ENCODE measurements at places on chromosomes 3 and 15.
A peak's percentile ranks its signal among the peaks of the same experiment; 100 is the strongest.

DNA sequence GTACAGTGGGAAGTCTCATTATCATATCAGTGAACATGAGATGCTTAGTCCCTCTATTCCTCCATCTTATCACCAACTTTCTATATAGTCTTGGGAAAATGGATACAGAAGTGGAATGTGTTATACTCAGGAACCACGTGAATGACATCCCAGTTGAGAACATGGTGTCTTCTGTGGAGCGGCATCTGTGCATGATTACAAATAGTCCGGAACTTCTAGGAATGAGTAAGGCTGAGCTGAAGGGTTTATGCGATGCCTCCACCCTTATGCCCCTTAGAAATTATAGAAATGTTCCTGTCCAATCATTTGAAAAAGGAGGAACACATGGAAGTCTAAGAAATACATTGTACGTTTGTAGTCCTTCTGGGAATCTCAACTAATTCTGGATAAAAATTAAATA is 64.8 kb upstream of the TMEM108 start:
- DNase-seq: no peak

DNA sequence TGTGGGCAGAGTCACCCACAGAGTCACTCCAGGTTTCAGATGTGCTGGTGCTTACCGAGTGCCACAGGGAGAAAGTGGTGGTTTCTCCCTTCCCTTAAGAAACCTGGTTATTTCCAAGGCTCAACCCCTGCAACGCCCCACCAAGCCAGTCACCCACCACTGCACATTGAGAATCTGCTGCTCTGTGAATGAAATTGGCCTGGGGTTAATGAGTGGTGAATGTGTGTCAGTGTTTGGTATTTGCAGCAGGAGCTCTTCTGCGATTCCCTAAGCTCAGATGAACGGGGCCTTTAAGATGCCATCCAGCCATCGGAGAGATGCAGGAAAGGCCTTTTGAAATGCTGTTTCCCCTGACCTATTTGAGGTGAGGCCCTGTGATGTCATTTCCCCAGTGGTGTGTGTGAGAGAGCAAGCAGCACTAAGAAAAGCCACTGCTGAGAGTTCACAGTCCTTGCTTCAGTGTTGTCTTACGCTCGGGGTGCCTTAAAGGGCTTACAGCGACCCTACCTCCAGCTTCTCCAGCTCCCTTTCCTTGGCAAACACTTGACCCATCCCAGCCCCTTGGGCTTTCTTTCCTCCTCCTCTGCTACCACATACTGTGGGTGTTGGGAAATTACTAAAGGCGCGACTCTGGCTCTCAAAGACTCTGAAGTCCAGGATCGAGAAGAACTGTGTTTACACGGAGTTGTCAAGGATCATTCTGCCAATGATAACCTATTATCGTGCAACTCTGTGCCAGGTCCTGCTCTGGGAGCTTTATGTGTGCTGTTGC is 68.9 kb downstream of the SMAD3 start:
- peak; percentile 65 for DNase-seq

DNA sequence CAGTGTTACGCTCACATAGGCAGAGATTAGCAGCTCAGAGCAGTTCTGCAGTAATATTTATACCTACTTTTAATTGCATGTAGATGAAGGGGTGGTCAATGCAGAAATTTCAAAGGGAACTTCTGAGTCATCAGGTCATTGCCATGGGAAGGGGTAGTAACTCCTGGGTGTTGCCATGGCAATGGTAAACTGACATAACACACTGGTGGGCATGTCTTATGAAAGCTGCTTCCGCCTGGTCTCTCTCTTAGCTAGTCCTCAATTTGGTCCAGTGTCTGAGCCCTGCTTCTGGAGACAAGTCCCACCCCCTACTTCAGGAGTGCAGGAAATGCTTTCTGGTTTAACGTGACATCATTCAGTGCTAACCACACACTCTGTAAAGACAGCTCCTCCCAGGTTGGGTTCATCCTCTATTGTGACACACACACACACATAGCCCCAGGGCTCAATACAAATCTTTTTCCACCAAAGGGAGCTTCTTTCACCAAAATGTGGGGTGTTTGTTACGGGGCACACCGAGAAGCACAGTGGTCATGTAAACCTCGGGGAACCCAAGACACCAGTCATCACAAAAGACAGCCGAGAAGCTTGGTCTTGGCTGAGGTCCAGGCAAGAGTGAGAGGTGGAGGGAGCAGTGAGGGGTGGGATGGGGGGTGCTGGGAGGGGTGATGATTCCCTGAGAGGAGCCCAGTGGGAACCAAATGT is 74.5 kb downstream of the TLE3 start:
- peak; percentile 57 for DNase-seq

- DNase-seq: no peak
Measured at GRCh38 chr3:132033471-132033870, 1.3 kb downstream of the CPNE4 start.

- no peak for DNase-seq
Measured at GRCh38 chr15:65630760-65631159, 9.0 kb downstream of the SLC24A1 start.

GRCh38 chr3:53490459-53490968 is 3.9 kb upstream of the CACNA1D start:
- DNase-seq: no peak

- DNase-seq: no peak
Measured at GRCh38 chr3:58342676-58343075, 10.0 kb downstream of the PXK start.

DNA sequence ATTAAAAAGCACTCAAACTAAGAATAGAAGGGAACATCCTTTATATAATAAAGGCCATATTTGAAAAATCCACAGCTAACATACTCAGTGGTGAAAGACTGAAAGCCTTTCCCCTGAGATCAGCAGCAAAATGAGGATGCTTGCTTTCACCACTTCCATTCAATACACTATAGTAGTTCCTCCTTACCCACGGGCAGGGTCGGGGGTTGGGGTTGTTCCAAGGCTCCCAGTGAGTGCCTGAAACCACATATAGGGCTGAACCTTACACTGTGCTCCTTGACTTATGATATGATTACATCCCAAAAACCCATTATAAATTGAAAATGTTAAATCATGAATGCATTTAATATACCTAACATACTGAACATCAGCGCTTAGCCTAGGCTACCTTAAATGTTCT is 37.7 kb downstream of the ALDH1L1 start:
- DNase-seq: no peak

GRCh38 chr15:51600114-51600513 is 22.5 kb downstream of the DMXL2 start:
- no peak for DNase-seq

GRCh38 chr15:100101426-100102089 is 240.2 kb downstream of the ADAMTS17 start:
- no peak for DNase-seq

- no peak for DNase-seq
Measured at GRCh38 chr15:47917881-47918280, 200.6 kb downstream of the SEMA6D start.

GRCh38 chr3:34783876-34784275 is 855.4 kb upstream of the ARPP21 start:
- DNase-seq: no peak

GRCh38 chr3:69558912-69559311 is 173.0 kb upstream of the FRMD4B start:
- no peak for DNase-seq

GRCh38 chr3:71304684-71305083 is 278.8 kb downstream of the FOXP1 start:
- no peak for DNase-seq

DNA sequence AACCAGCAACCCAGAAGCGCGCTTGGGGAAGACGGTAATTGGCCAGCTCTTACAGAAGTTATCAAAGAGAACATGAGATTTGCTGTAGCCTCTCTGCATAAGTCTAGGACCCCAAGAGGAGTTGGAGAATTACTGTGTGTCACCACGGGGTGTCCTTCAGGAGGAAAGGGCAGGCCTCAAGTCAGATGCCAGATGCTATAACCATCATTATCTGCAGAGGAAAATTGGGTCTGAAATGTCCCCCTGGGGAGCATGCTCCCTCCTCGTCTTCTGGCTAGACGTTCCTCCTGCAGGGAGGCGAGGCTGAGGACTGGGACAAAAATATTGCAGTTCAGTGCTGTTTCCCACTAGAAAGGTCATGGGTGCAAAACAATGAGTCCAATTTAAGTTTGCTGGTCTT is 380.5 kb upstream of the CFAP20DC start:
- no peak for DNase-seq

DNA sequence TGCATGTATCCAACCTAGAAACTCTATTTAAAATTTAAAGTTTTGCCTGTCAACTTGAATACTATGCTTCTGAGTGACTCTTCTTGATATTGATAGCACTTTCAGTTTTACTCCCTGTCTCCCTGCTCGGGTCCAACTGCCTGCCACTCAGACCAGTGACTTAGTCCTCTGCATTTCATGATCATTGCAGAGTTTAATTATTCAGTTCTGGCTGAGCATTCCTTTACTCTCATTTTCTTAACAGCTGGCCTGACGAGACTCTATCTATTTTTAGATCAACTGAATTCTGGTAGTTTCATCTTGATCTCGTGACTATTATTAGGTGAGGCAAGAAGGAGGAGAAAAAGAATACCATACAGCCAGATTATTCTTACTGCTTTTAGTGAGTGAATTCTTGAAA is 617.4 kb downstream of the SI start:
- DNase-seq: no peak

DNA sequence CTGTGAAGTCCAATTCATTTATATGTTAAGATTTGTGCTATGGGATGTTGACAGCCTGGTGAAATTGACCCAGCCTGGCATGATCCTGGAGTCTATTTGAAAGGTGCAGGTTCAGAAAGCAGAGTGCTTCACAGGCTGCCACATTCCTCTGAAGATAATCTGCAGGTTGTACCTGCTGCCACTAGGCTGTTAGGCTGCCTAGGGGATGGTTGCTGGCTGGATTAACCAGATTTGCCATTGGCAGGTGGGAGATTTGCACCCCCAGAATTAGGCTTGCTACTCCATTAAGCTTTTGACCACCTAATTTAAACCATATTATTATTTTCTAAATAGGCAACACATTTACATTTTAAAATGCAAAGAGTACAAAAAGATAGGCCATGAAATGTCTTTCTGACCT is 85.8 kb upstream of the RASGRP1 start:
- no peak for DNase-seq

GRCh38 chr15:35713733-35714132 is 167.8 kb upstream of the DPH6 start:
- DNase-seq: no peak

DNA sequence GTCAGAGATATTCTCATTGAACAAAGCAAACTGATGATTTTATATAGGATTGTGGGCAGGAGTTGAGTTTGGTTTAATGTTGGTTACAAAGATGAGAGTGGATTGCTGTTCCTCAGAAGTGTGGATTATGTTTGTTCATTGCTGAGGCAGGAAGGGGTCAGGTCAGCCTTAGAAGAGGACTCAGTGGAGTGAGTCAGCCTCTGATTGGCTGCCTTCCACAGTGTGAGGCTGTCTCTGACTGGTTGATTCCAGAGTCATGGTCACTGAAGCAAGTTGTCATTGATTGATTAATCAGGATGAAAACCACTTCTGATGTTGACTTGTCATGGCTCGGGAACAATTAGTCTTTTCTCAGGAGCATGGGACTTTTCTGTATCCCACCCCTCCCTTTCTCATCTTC is 36.2 kb downstream of the KBTBD12 start:
- DNase-seq: no peak

DNA sequence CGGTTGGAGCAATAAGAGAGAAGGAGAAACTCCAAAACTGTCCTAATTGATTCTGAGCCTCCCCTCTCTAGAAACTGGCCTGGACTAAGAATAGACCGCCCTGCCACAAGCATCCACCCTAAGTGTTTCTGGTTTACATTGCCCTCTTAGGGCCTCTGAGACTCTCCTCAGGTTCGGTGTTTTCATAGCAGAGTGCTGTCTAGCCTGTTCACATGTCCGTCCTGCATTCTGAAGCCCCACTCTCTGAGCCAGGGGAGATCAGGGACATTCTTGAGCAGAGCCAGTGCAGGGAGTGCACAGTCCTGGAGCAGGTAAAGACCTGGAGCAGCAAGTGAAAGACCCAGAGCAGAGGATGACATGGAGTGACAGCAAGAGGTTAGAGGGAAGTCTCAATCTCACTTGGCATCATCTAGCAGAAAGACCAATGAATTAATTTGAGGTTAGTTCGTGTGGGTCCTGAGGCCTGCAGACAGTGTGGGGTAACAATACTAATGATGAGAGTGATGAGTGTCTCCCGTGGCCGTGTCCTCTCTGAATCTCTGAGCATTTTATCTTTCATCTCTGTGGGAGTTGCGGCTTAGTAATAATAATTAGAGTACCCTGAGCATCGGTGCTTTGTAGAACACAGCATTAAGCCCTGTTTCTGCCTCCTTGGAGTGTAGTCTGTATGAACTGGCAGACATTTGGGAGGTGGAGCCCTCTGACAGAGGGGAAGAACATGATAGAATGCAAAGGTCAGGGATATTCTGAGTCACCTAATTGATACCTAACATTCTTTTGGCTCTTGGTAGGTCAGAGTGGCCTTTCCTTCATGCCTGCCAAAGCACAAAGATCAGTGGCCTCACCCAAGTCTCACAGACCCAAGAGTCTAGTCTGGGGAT is 24.6 kb downstream of the MAPKBP1 start:
- DNase-seq: no peak

GRCh38 chr3:136207489-136208115 is 11.5 kb upstream of the MSL2 start:
- no peak for DNase-seq

DNA sequence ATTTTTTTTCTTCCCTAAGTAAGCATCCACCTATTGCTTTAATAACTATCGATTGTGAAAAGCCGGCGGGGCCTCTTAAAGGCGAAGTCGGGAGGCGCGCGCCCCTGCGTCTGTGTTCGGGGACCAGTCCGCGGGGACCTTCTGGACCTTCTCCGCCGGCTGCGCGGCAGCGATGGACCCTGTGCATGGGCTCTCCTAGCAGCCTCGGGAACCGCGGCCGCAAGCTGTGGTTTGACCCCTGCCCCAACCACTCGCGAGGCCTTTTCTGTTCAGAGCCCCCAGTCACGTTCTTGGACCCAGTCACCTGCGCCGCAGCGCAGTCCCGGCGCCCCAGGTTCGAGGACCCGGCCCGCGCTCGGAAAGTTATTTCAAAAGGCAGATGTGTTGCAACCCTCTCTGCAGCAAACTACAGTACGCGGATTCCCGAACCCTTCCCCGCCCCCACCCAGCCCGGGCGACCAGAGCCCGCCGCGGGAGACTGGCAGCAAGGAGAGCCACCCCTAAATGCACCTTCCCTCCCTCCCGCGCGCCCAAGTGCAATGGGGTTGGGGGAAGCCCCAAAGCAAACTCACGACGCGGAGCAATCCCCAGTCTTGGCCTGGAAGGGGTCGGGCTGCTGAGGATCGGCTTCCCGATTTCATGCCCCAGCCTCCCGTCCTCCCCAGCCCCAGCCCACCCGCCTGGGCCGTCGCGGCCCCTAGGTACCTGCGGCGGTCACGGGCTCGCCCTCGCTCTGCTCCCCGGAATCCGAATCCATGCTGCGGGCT is 684 bp downstream of the TNFAIP8L3 start:
- no peak for DNase-seq

GRCh38 chr3:196181127-196181546 is 30.1 kb downstream of the ZDHHC19 start:
- DNase-seq: no peak

DNA sequence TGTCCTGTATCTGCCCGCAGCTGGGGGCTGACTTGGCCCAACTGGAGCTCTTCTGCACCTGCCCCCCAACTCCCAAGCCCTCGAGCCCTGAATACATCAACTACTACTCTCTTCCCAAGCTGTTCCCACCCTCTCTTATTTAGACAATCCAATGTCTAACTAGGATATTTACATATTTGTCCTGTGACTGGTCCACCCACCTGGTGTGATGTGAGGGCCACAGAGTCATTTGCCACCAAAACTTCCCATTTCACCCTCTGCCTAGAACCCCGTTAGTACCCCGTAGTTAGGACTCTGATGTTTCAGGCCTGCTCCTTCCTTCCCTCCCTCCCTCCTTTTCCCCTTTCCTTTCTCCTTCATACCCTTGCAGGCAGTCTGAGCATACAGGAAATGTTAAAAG is 6.4 kb downstream of the CPLX3 start:
- DNase-seq: no peak

- DNase-seq: no peak
Measured at GRCh38 chr15:39199076-39199475, 381.8 kb upstream of the THBS1 start.
